ENCODE measurements at places on chromosomes 5 and 9.

- no peak for DNase-seq
Measured at GRCh38 chr5:176514244-176514950, 22.8 kb downstream of the RNF44 start.

- DNase-seq: no peak
Measured at GRCh38 chr9:77237896-77238295, 60.6 kb downstream of the VPS13A start.

DNA sequence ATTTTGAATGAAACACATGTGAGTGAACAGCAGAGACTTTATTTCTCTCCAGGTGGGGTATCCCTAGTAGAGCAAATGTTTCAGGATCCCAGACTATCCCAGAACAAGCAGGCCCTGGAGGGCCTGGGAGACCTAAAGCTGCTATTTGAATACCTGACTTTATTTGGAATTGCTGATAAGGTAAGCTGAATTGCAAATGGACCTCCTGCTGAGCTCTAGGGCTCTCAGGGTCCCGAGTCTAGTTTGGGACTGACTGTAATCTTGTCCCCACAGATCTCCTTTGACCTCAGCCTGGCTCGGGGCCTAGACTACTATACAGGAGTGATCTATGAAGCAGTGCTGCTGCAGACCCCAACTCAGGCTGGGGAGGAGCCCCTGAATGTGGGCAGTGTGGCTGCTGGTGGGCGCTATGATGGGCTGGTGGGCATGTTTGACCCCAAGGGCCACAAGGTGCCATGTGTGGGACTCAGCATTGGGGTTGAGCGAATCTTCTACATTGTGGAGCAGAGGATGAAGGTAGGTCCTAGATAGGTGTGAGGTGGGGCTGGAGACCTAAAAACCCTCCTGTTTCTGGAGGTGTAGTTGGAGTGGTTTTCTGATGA is 3.3 kb upstream of the ZMAT2 start:
- DNase-seq: no peak

GRCh38 chr5:168121138-168121494 is 170.3 kb upstream of the WWC1 start:
- DNase-seq: no peak

DNA sequence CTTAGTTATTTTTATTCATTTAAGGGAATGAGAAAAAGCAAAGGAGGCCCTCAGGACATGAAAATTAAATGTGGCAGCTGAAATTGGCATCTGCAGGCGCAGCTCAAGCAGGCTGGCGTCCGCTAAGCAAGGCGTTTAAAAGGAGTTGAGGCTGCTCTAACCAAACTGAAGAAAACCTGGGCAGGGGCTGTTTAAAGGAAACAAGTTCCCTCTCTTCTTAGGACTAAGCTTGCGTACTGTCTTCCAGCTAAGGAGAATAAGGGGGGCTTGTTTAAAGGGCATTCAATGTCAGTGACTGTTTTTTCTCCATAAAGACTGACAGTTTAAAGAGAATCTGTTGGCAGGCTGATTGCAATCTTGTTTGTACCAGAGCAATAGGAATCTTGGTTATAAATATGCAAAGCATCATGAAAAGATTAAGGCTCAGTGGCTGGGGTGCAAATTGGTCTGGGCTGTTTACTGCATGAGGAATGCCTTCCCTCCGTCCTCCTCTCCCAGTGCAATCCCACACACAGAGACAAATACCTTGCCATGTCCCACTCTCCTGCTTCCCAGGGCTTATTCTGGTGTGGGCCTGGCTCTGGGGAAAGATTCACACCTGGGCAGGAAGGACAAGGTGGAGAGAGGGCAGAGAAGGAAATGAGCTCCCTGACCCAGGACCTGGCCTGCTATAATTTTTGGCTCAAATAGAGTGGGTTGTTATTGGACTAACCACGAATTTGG is 85.9 kb upstream of the LIFR start:
- no peak for DNase-seq

DNA sequence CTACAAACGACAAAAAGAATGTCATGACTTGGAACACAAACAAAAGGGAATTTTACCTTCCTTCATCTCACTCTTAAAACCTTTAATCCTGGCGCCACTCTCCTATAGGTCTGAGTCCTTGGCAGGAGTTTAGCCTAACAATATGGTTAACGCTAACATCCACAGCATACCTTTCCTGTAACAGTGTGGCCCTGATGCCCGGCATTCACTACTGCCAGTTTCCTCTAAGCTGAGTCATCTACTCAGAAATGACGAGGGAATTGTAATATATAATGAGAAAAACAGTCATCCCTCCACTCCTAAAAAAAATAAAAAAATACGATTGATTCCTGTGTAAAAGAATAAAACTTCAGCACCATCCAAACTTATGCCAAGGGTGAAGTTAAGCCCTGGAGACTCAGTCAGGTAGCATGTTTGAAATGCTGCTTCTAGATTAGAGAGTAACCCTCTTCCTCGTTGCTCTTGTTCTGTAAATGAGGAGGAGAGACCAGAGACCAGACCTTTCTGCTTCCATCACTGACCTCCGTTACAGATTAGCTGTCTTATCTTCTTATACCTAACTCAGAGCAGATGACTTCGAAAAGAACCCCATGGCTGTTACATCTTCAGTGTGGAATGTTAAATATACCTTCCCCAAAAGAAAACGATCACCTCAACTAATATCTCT is 37.4 kb downstream of the CCDC125 start:
- no peak for DNase-seq

DNA sequence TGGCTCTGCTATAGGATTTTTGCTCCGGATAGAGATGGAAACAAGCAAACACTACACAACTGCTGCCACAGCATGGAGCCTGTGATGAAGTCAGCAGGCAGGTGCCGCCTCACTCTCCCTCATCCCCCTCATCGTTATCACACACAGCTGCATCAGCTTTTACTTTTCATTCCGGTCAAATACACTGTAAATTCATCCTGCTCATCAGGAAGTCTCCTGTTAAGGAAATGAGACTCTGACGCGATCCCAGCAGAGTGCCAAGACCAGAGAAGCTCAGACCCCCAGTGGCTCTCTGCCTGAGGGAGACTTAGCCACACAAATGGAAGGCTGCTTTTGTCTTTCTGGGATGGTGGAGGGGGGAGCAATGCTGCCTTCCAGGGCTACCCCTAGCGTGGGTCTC is 270.2 kb downstream of the ELAVL2 start:
- DNase-seq: no peak

DNA sequence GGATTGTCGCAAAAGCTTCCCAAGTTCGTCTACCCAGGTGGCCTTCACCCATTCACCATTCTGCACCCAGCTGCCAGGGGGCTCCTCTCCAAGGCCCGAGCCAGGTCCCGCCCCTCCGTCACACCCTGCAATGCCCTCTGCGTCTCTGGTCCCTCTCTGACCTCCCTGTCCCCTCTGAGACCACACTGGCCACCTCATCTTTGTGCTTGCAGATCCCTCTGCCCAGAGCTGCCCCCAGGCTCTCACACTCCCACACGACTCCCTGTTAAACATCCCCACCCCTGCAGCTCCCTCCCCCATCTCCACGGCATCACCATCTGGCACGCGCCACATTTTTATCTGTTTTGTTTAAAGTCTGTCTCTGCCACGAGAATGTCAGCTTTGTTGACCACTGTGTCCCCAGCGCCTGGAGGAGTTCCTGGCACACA is 243.6 kb downstream of the PBX3 start:
- peak; percentile 34 for DNase-seq

GRCh38 chr5:178110-178509 is 13.2 kb upstream of the LRRC14B start:
- no peak for DNase-seq

DNA sequence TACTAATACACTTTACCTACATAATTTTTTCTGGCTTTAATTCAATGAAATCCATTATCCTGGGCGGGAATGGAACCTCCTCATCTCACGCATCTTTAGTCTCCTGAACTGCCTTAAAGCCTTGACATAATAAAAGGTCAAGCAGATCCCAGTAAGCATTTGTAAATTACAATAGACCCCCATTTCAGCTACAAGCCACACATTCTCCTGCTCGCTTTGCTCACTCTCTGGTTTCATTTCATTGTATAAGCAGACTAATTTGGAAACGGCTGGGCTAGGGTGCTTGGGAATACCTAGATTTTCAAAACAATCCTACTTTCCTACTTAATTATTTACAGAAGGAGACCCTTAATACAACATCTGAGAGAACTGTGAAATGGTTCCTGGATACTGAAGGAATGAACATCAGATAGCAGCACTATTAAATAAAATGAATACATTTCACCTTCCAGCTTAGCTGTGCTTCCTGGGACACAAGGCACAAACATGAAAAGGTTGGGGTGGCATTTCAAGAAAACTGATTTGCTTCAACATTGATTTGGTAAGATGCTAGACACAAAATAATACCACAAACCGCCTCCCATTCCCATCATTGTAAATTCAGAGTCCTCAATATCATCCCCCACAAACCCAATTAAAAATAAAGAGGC is 1.5 kb downstream of the JAKMIP2 start:
- no peak for DNase-seq

DNA sequence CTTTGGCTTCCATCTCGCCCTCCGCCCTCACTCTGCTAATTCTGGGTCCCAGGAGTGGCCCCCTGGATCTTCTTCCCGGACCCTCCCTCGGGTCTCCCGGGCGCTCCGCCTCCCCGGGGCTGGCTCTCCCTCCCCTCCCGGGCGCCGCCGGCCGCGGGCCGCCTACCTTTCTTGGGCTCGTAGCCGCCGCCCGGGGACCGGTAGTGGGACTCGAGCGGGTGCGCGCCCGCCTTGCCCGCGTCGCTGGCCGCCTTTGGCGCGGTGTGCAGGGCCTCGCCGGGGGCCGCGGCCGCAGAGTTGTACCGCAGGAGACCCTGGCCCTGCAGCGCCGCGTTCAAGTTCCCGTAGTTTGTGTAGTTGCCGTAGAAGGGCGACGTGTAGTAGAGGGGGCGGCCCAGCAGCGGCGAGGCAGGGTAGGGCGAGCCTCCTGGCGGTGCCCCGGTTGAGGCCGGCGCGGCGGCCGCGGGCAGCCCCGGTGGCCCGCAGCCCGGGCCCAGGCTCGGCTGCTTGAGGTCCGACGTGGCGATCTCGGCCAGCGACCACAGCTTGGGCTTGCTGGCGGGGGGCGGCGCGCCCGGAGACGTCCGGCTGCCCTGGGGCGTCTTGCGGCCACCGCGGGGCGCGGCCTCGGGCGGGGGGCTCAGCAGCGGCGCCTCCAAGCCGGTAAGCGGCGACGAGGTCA is 3.2 kb downstream of the IRX2 start:
- DNase-seq: no peak

GRCh38 chr9:16704116-16705110 is 166.1 kb downstream of the BNC2 start:
- DNase-seq: no peak

DNA sequence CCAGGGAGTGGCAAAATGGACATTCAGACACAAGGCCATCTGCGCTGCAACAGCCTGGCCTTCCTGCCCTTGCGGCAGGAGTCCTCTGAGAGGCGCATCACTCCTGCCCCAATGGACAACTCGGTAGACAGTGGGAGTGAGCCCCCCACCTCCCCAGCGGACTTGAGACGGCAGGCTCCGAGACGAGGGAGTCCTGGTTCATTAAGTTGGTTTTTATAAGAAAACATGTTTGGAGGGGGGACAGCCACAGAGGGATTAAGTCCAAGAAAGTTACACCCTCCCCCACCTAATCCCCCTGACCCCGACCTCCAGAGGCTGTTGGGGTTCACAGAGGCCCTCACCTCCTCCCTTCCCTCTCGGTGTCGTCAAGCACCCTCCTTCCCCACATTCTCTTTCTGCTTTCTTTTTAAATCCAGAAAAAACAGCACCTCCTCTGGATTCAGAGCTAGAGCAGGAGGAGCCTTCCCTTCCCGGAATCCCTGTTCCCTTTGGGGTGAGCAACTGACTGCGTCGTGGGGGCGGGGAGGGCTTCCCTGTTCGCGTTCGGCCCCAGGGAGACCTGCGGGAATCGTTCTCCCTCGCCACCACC is 1.8 kb upstream of the EGR1 start:
- DNase-seq: no peak

GRCh38 chr5:9898319-9898718 is 268.2 kb upstream of the TAS2R1 start:
- DNase-seq: peak; percentile 74

DNA sequence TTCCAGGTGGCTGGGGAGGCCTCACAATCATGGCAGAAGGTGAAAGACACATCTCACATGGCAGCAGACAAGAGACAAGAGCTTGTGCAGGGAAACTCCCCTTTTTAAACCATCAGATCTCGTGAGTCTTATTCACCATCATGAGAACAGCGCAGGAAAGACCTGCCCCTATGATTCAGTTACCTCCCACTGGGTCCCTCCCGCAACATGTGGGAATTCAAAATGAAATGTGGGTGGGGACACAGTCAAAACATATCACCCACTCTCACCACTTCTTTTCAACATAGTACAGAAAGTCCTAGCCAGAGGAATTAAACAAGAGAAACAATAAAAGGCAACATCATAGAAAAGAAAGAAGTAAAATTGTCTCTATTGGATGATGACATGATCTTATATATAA is 223.4 kb upstream of the SLC24A2 start:
- no peak for DNase-seq

GRCh38 chr9:100101608-100102007 is 2.6 kb downstream of the INVS start:
- DNase-seq: no peak

GRCh38 chr5:107958432-107958831 is 287.7 kb upstream of the EFNA5 start:
- no peak for DNase-seq

DNA sequence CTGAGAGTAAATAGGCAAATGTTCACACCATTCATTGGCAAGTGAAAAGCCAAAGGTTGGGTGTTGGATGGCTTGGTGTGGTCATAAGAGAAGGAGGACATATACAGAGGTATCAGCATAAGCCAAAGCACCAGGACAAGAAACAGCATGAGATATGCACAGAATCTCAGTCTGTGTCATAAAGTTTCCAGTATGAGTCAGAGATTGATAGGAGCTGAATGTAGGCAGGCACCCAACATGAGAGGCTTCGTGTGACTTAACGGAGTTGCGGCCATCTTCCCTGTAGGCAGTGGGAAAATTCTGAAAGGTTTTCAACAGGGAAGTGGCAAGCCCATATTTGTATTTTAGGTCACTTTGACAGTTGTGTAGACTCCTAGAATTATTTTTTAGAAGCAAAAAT is 54.5 kb downstream of the SNCAIP start:
- DNase-seq: no peak

DNA sequence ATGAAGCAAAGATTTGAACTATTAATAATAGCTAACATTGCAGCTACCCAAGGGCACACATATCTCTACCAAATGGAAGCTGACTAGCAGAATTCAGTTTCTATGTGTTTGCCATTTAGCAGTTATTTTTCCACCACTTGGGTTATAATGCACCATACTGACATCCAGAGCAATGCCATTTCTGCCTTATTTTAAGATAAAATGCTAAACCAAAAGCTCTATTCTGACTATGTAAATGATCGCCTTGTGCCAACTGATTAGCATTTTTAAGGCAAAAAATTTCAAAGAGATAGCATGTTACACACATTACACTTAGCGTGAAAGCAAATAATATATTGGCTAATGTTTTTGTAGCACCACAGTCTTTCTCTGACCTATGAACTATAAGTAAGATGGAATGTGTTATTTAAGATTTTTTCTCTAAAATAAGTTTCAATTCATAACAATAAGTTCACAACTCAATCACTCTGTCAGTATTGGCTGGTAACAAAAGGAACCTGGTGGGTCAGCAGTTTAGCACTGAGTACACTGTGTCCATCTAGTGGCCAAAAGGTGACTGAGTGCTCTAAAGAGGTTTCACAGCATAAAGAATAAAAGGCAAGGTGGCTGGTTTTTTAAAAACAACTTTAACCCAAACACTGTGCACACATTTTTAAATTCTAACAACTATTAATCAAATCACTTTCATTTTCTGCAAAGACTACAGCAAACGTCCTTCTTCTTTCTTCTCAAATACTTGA is 443.5 kb downstream of the PDE4D start:
- DNase-seq: no peak

- DNase-seq: no peak
Measured at GRCh38 chr5:14208071-14209021, 65.2 kb downstream of the TRIO start.

GRCh38 chr9:10443181-10443867 is 169.5 kb downstream of the PTPRD start:
- no peak for DNase-seq
